Activated CD8-positive, alpha-beta memory T cell treated with anti-CD3 and anti-CD28 coated beads, Interleukin-2, amount 50 U/mL, for 4 hours (primary cell): ENCODE measurements at places on chromosomes 4 and X.

DNA sequence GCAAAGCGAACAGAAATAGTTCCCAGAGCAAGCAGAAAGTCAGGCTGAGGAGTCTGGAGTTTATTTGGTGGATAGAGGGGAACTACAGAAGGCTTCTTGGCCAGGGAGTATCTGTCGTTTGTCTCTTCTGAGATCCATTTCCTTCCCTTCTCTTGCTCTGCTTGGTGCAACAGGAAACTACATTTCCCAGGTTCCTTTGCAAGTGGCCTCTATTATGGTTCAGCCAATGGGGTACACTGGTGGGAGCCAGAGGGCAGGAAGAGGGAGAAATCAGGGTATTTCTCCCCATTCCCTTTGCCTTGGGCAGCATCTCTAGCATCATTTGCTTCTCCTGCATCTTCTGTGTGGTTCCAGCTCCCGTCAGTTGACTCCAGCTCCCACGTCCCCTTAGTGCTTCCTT is 142.1 kb downstream of the BCOR start:
- DNase-seq = no peak

DNA sequence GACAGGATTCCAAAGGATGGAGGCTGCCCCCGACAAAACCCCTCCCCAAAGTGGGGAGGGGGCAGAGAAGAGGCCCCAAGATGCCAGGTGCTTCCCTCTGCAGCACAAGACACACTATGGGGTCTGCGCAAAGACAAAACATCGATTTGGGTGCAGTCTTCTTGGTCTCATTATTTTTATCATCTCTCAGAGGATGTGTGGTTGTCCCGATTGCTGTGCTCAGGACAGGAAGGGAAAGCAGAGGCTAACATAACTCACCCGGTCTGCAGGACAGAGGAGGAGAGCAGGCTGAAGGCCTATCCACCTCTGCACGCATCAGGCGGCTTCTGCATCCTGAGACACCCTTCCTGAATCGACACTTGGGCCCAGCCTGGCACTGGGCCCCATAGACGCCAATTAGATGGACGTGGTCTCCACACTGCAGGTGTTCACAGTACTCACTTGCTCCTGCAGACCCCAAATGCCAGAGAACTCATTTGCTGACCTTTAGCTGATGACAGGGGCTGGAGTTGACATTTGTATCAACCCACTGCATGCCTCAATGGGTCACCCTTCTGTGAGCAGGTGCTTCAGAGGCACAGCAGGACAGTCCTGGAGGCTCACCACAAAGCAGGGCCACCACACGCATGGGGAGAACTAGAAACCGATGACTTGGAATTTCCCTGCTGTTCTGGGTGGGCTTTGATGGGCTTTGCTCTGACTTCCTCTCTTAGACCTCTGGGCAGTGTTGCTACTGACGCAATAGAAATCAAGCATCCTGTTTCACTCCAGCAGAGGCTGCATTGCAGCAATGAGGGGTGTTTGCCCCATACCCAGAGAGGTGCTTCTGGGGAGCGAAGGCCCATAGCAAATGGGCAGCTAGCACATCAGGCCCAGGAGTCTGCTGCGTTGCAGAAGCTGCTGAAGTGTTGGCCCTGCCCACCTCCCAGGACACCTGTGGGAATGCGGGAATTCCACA is 96.3 kb upstream of the ENPP6 start:
- no peak for DNase-seq

DNA sequence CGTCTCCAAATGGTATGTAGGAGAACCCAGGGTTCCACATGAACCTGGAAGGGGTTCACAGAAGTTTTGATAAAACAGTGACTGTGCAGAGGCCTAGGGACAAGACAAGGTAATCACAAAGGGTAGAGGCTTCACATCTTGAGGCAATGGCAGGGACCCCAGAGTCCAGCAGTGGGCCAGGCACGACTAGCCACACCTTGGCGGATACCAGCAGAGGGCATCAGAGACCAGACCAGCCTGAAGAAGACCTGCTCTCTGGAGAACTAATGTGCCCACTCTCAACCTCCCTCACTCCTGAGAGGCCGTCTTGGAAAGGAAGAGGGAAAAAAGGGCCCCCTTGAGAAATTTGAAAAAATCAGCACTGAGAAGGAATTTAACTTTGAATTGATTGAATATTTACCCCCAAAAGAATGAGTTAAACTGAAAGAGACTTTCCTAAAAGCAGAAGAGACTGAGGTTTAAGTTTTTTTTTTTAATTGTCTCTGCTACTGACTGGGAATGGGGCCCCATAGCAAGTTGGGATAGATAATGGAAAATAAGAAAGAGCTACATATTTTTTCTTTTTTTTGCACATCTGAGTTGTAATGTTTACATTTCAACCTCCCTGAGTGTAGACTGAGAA is 243.8 kb upstream of the JADE1 start:
- DNase-seq = no peak

- DNase-seq = no peak
Observed at GRCh38 chr4:123524958-123525628, 128.5 kb downstream of the SPRY1 start.

GRCh38 chrX:24298191-24298590 is 15.7 kb downstream of the SUPT20HL2 start:
- DNase-seq = no peak

DNA sequence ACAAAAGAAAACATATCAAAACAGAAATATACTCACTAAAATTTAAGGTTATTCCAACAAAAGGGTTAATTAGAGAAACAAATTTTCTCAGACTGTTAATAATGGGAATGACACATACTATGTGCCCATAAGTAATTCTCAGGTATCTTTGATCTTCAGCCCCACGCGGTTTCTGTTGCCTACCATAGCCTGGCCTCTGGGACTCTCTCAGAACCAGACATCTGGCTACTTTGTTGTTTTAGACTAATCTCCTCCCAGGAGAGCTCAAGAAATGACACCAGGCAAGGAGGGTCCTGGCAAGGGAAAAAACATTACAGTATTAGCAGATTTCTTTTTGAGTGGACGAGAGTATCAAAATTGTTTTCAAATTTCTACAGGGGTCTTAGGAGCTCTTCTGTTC is 43.7 kb downstream of the SLC10A7 start:
- no peak for DNase-seq

DNA sequence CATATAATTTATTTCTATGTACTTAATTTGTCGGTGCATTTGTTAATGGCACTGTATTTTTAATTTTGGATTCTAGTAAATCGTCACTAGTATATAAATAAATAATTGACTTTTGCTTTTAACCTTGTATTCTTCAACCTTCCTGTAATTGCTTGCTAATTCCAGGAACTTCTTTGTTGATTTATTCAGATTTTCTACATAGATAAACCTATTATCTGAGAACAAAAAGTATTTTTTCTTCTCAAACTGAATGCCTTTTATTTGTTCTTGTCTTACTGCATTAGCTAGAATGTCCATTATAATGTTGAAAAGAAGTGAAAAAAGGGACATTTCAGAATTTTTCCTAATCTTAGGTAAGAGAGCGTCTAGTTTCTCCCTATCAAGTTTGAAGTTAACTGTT is 839.1 kb downstream of the SH3BGRL start:
- no peak for DNase-seq

- DNase-seq = no peak
Observed at GRCh38 chrX:29541038-29541437, 674.3 kb upstream of the MAGEB2 start.

DNA sequence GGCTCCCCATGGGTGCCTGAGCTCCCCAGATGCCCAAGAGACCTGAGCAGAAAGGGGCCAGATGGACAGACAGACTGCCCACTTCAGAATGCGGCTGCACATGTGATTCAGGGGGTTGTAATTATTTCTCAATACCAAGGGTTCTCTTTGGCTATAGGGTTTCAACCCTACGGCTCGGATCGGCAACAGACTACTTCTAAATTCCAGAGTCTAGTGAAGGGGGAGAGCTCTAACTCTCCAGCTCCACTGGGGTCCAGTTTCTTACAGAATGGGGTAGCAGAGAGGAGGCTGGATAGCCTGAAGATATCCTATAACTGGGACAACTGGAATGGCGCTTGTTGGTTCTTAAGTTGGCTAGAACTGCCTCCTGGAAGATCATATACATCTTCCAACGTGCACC is 136.3 kb downstream of the MGST2 start:
- DNase-seq = no peak

- DNase-seq = no peak
Observed at GRCh38 chr4:13866881-13867280, 239.4 kb upstream of the BOD1L1 start.

- no peak for DNase-seq
Observed at GRCh38 chr4:11548597-11549082, 119.9 kb upstream of the HS3ST1 start.
